ENCODE measurements at places on chromosomes 1 and 21. TPM values are rescaled to one million over a fixed set of nuclear protein-coding genes. Genes with fewer than 3 reads are reported as not detected.

DNA sequence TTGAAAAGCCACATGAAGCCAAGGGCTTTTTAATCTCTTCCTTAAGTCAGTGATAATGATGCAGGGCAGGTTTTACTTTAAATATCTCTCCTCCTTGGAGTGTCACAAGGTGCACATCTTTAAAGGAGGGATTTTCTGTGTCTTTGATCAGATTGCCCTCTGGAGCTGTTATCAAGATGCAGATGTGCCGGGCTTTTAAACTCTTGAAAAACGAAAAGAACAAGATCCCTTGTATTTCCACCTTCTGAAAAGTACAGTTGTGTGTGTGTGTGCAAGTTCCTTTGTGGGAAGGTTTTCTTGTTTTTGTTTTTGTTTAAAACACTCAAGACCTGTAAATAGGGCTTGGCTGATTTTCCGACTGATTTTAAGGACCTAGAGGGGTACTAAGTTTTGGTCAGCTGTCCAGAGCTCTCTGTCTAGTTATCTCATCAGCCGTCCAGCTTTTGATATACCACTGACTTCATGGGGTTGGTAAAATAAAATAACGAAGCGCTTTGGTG is 1.6 kb downstream of the MARK1 start:
- H3K27me3 ChIP-seq, result peaks cover 9% of the 10 kb centered on the region
- H3K36me3 ChIP-seq, result no peaks in the 10 kb centered on the region
- peak overlapping the region; percentile 64 for H3K4me3 ChIP-seq
- no peak for DNase-seq
- H3K27ac ChIP-seq, result no peak overlapping the region

GRCh38 chr1:65253800-65254319 is 55.5 kb upstream of the DNAJC6 start:
- peaks cover 14% of the 10 kb centered on the region for H3K27me3 ChIP-seq
- no peaks in the 10 kb centered on the region for H3K36me3 ChIP-seq
- no peak overlapping the region for H3K27ac ChIP-seq
- peaks cover 8% of the 10 kb centered on the region for H3K4me1 ChIP-seq
- no peak for DNase-seq
- H3K4me3 ChIP-seq, result peak overlapping the region; percentile 57

DNA sequence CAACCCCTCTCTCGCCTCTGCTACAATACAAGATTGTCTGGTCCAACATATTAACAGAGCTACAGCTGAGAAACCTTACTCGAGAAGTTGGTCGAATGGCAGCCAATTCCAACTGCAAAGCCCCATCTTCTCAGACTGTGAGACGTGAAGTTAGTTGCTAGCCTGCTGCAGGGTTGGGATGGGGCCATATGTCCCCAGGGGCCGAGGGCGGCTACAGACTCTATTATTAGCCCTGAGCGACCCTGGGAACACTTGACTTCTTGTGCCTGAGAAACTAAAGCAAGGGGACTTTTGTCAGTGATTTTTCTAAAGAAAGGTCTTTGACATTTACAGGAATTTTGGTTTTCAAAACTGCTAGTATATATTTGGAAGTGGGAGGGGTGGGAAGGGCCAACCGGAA is 13.7 kb downstream of the NCF2 start:
- DNase-seq, result no peak
- no peak overlapping the region for H3K4me3 ChIP-seq
- H3K27ac ChIP-seq, result no peak overlapping the region
- no peaks in the 10 kb centered on the region for H3K36me3 ChIP-seq
- H3K27me3 ChIP-seq, result peaks cover 5% of the 10 kb centered on the region

- H3K27ac ChIP-seq, result no peak overlapping the region
- no peaks in the 10 kb centered on the region for H3K36me3 ChIP-seq
- H3K4me1 ChIP-seq, result peaks cover 6% of the 10 kb centered on the region
- H3K4me3 ChIP-seq, result no peak overlapping the region
Measured at GRCh38 chr1:222991908-222992307, 151.1 kb downstream of the TLR5 start.

DNA sequence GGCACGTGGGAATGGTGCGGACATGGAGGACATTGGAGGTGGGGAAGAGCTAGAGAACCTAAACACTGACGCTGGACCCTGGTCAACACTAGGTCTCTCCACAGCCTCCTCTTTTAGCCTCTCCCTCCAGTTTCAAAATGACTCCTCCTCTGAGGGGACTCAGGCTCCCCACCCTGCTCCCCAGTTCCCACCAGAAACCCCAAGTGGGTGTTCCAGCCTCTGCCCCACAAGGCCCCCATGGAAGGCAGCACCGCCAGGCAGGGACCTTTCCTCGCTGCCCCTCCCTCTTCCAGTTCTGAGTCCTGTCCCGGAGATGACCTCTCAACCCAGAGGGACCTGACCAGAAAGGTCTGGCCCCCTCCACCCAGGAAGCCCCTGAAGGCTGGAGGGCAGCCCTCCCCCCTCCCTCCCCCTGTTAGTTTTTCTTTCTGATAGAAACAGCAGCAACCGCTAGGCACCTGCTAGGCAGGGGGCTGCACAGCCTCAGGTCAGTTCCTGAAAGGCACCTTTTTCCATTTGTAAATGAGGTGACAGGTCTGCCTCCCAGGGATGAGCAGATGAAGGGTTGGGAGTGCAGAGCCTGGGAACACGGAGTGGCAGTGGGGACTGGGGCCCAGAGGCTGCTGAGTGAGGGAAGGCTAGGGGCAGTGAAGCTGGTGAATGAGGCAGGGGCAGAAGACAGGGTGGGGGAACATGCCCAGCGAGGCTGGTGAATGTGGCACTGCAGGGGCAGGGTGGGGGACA is 9.3 kb upstream of the ITGB2 start:
- no peak overlapping the region for H3K27ac ChIP-seq
- DNase-seq, result no peak
- peaks cover 39% of the 10 kb centered on the region for H3K27me3 ChIP-seq
- no peak overlapping the region for H3K4me3 ChIP-seq

DNA sequence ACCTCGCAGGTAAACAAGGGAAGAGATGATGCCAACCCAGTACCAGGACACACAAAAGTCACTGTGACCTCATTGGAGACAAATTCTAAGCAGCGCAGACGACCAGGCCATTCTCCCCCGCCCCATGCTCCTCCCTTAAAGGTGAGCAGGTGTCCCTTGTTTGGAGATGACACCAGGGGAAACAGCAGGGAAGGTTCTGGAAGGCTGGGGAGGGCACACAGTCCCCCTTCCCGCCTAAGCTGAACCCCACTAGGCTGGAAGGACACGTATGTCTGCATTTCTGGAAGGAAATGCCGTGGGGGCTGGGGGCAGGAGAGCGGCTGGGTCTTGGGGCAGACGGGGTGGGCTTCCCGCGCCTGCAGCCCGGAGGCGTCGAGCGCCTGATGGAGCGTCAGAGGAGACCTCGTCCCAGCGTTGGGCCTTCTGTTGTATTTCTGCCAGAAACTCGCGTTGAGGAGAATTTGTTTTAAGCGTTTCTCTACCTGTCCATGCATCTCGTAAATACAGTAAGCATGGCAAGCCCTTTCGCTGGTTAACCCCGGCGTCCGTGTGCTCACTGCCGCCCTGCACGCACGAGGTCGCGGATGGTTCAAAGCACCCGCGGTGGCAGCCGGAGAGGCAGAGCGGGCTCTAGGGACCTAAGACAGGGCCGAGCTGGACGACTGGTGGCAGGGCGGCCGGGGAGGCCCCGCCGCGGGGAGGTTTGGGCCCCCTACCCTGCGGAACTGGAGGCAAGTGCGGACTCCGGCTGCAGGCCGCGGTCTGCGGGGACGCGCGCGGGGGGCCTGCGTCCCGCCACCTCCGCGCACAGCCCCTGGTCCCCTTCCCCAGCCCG is 1.2 kb upstream of the LHX4 start:
- H3K4me3 ChIP-seq, result peak overlapping the region; percentile 54
- DNase-seq, result no peak
- no peaks in the 10 kb centered on the region for H3K36me3 ChIP-seq
- H3K27me3 ChIP-seq, result peaks cover 55% of the 10 kb centered on the region

- H3K27me3 ChIP-seq, result no peaks in the 10 kb centered on the region
- H3K4me1 ChIP-seq, result peaks cover 24% of the 10 kb centered on the region
- H3K36me3 ChIP-seq, result no peaks in the 10 kb centered on the region
- no peak overlapping the region for H3K4me3 ChIP-seq
- no peak overlapping the region for H3K27ac ChIP-seq
- DNase-seq, result no peak
Measured at GRCh38 chr1:234539666-234540403, 60.9 kb upstream of the TARBP1 start.

DNA sequence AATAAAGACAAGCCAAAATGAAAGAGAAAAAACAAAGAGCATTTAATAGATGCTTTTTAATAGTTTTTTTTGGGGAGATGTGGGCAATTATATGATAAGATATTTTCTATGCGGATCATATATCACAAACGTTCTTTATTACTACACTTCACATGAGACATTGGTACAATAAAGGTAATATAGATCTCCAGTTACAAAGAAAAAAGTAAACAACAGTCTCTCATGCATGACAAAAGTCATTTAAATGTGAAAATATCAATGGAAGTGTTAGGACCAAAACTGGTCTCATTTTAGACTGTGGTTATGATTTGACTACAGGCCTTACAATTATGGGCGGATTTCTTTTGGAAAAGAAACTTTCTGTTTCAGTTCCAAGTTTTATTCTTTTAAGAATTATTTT is 687.0 kb downstream of the ADGRL2 start:
- H3K36me3 ChIP-seq, result no peaks in the 10 kb centered on the region
- no peak overlapping the region for H3K4me3 ChIP-seq
- no peaks in the 10 kb centered on the region for H3K27me3 ChIP-seq
- H3K27ac ChIP-seq, result no peak overlapping the region
- peaks cover 3% of the 10 kb centered on the region for H3K4me1 ChIP-seq

DNA sequence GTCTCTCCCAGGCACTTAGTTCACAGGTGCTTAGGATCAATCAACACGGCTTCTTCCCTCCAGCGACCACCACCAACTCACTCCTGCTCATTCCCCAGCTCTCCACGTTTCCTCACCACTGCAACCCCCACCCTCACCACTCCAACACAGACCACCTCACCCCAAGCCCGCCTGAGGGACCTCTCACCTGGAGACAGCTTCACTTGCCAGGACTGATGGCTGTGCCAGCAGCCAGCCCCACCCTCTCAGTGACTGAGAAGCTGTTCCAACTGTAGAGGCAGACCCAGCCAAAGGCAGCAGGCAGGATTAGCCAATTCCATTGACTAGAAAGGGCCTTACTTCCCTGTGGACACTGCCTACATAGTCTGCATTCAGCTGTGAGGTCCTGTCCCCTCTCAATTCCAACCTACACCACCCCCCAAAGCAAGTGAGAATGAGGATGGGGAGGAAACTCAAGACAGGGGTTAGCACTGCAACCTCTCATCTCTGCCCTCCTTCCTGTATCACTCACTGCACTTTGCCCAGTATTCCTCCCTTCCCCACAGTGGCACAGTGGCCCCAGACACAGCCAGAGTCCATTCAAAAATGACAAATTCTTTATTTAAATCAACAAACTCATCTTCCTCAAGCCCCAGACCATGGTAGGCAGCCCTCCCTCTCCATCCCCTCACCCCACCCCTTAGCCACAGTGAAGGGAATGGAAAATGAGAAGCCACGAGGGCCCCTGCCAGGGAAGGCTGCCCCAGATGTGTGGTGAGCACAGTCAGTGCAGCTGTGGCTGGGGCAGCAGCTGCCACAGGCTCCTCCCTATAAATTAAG is 7.6 kb downstream of the TAGLN2 start:
- H3K27ac ChIP-seq, result peak overlapping the region; percentile 50
- peaks cover 54% of the 10 kb centered on the region for H3K4me1 ChIP-seq
- no peak overlapping the region for H3K4me3 ChIP-seq
- peaks cover 31% of the 10 kb centered on the region for H3K36me3 ChIP-seq
- peak; percentile 40 for DNase-seq

- peak; percentile 77 for DNase-seq
- no peaks in the 10 kb centered on the region for H3K27me3 ChIP-seq
- no peaks in the 10 kb centered on the region for H3K36me3 ChIP-seq
Measured at GRCh38 chr1:21901473-21901847, 35.6 kb downstream of the HSPG2 start.

DNA sequence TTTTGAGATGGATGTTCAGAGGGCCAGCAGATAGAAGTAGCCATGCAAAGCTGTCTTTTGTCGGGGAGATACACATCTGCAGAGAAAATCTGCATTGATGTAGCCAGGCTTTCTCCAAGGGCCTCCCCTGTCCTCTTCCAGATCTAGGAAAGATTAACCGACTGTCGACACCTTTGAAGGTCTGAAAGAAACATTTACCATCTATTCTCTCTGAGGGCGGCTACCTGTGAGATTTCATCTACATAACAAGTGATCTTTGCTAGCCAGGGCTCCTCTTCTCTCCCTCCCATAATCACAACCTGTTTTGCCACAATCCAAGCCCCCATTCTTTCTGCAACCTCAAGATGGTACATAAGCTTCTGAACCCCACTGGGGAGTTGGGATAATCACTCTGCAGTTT is 193.6 kb downstream of the RGS7 start:
- H3K27ac ChIP-seq, result no peak overlapping the region
- no peaks in the 10 kb centered on the region for H3K36me3 ChIP-seq
- no peaks in the 10 kb centered on the region for H3K4me1 ChIP-seq
- DNase-seq, result no peak
- no peak overlapping the region for H3K4me3 ChIP-seq

- no peaks in the 10 kb centered on the region for H3K4me1 ChIP-seq
- no peak overlapping the region for H3K27ac ChIP-seq
- H3K27me3 ChIP-seq, result peaks cover 22% of the 10 kb centered on the region
- H3K36me3 ChIP-seq, result no peaks in the 10 kb centered on the region
- peak; percentile 41 for DNase-seq
Measured at GRCh38 chr1:46549697-46550681, 1.5 kb downstream of the KNCN start.

GRCh38 chr1:7403265-7404045 is 367.6 kb upstream of the VAMP3 start:
- H3K4me3 ChIP-seq, result no peak overlapping the region
- peaks cover 8% of the 10 kb centered on the region for H3K4me1 ChIP-seq
- no peak overlapping the region for H3K27ac ChIP-seq
- H3K27me3 ChIP-seq, result no peaks in the 10 kb centered on the region
- no peak for DNase-seq

DNA sequence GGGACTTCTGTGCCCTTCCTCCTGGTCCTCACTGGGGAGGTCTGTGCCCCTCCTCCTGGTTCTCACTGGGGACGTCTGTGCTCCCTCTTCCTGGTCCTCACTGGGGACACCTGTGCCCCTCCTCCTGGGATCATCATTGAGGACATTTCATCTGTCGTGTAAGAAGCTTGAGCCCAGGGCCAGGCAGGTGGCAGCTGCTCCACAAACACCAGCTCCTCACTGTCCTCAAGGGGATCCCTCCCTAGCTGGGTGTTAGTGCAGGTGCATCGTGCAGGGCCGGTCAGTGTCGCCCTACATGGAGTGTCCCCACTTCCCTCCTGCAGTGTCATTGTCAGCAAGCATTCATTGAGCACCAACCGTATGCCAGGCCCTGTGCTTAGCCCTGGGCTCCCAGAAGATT is 312.7 kb downstream of the PTPRU start:
- no peak overlapping the region for H3K27ac ChIP-seq
- H3K4me3 ChIP-seq, result no peak overlapping the region
- H3K36me3 ChIP-seq, result no peaks in the 10 kb centered on the region
- no peaks in the 10 kb centered on the region for H3K27me3 ChIP-seq

GRCh38 chr1:34749992-34750391 is 4.9 kb upstream of the GJB5 start:
- no peaks in the 10 kb centered on the region for H3K4me1 ChIP-seq
- no peak overlapping the region for H3K27ac ChIP-seq
- peak; percentile 22 for DNase-seq
- H3K27me3 ChIP-seq, result no peaks in the 10 kb centered on the region
- H3K4me3 ChIP-seq, result no peak overlapping the region

The KCNE2 gene
- not detected for total RNA-seq

The TRAF5 gene
- total RNA-seq, result 12.1 TPM

The NEK2 gene
- total RNA-seq, result 0.26 TPM

The TEDDM1 gene
- not detected for total RNA-seq

The SAMD11 gene
- 3.8 TPM for total RNA-seq

The RNU1-4 gene
- total RNA-seq, result under 0.01 TPM

The CELA2A gene
- not detected for total RNA-seq

All from fibroblast of lung (primary cell).